ENCODE measurements at places on chromosomes 1 and 21. TPM values are rescaled to one million over a fixed set of nuclear protein-coding genes. Genes with fewer than 3 reads are reported as not detected.

DNA sequence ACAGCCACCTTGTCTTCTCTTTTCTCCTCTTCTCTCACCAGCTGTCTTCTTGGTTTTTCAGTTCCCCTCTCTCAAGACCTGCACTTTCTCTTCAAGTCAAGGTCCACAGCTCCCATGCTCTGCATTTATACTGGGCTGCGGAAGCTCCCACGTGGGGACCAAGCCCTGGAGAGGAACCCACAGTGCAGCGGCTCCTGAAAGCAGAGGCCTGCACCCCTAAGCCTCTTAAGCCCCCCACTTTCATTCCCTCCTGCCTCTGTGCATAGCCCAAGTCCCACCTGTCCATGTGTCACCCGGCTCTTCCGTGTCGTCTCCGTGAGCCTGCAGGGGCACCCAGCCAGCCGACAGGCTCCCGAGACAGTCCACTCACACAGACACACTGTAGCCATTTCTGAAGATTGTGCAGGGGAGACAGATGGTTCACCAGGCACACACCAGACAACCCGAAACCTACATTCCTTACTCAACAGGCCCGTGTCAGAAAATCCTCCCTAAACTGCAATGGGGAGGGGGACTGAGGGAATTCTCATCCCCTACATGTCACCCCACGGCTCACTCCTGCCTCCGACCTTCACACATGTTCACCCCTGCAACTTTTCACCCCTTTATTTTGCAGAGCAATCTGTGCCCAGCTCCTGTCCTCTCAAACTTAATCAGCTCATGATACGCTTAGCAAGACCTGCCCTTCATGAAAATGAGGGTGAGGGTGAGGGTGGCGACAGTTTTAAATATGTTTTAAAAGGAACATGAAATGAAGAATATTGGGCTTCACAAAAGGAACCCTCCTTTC is 6.3 kb downstream of the MX2 start:
- peaks cover 63% of the 10 kb centered on the region for H3K4me1 ChIP-seq
- H3K27me3 ChIP-seq, result no peaks in the 10 kb centered on the region
- peak overlapping the region; percentile 65 for H3K27ac ChIP-seq
- DNase-seq, result no peak

DNA sequence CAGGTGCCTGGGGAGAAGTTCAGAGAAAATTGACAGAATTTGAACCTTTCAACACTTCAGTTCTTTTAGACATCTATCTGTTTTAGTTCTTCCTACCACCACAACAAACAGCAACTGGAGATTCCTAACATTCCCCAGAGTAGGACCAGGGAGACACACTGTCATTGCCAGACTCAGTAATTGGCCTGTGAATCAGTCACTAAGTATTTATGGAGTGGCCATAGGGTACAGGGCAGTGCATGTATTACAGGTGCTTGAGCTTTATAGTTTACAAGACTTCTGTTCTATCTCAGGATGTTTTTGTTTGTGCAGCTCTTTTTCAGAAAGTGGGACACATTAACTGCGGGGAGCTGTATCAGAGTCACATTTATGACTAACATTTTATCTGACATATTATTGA is 1.7 kb downstream of the CDC14A start:
- peak; percentile 82 for DNase-seq
- H3K36me3 ChIP-seq, result no peaks in the 10 kb centered on the region
- H3K4me1 ChIP-seq, result peaks cover 41% of the 10 kb centered on the region

- H3K4me3 ChIP-seq, result no peak overlapping the region
- no peaks in the 10 kb centered on the region for H3K4me1 ChIP-seq
- no peaks in the 10 kb centered on the region for H3K36me3 ChIP-seq
- H3K27me3 ChIP-seq, result no peaks in the 10 kb centered on the region
These were observed 12.2 kb downstream of the SDCCAG8 start for GRCh38 chr1:243267914-243268653.

Gene MYCL
- total RNA-seq, result 0.31 TPM

- no peak overlapping the region for H3K4me3 ChIP-seq
- H3K27me3 ChIP-seq, result no peaks in the 10 kb centered on the region
- H3K27ac ChIP-seq, result peak overlapping the region; percentile 94
- DNase-seq, result no peak
- peaks cover 61% of the 10 kb centered on the region for H3K4me1 ChIP-seq
These were observed 7.6 kb downstream of the NPPA start for GRCh38 chr1:11839727-11840705.

DNA sequence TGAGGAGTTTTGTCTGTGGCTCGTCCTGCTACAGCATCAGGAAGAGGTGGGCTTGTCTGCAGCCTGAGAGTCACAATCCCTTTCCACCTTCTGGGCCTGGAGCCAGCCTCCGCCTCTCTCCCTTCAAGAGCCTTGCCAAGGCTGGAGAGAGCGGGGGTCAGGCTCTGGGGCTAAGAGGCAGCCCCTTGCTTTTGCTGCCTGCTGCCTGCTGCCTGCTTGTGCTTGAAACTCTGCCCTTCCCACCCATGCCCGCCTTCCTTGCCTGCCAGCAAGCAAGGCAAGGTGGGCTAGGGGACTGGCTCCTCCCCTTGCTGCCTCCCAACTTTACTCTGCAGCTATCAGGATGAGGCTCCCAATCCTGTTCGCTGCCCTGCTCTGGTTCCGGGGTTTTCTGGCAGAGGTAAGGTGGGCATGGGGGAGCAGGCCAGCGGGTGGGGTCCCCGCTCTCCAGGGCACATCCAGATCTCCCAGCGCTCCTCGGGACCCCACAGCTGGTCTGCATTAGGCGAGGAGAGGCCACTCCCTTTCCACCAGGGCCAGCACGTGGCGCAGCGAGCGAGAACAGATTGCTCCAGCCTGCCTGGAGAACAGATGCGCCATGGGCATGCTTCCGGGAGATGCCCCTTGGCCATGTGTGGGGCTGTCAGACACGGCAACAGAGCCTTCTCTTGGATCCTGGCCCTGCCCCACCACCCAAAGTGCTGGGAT is 7.5 kb upstream of the PTPN7 start:
- no peak overlapping the region for H3K27ac ChIP-seq
- DNase-seq, result no peak
- peaks cover 42% of the 10 kb centered on the region for H3K27me3 ChIP-seq
- H3K4me1 ChIP-seq, result peaks cover 7% of the 10 kb centered on the region
- H3K4me3 ChIP-seq, result no peak overlapping the region

Gene PLA2G2D
- total RNA-seq, result not detected

DNA sequence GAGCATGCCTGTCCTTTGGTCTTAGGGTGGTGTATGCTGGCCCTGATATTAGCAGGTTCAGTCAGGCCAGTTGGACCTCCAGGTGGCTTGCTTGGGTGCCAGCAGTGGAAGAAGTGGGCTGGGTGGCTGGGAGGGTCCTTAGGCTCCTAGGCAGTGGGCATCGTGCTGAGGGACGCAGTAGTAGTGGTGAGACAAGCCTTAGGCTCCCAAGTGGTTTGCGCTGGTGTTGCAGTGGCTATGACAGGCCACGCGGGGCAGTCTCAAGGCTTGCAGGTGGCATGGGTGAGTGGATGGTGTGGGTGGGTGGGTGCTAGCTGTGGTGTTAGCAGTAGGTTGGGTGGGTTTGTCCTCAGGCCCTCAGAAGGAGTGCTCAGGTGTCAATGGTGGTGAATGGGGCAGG is 162.3 kb downstream of the FMN2 start:
- no peaks in the 10 kb centered on the region for H3K27me3 ChIP-seq
- no peaks in the 10 kb centered on the region for H3K4me1 ChIP-seq
- no peaks in the 10 kb centered on the region for H3K36me3 ChIP-seq
- DNase-seq, result no peak

DNA sequence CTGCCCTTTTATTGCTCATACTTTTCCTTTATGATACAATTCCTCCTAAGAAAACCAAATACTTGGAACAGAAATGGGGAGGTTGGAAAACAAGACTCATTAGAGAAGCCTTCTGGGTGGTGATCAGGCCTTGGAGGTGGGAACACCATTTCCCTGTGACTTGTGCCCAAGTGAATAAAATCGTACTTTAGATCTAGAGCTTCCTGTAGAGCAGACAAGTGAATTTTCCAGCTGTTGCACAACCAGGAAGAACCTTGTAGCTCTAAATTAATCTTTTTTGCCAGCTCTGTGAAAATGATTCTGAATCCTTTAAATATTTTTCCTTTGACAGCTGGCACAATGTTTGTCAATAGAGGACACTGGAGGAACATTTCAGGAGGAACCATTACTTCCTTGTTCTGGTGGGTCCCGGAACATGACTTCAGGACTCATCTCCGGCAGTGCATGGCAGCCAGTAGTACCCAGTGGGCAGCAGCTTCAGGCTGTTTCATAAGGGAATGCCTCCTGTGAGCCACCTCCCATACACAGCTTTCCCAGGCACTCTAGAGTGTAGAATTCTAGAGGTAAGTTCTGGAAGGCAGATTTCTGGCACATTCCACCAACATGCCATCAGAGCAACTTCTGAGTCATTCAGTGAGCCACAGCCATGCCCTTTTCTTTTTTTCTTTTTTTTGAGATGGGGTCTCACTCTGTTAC is 5.5 kb upstream of the SNAPIN start:
- H3K27ac ChIP-seq, result no peak overlapping the region
- no peak overlapping the region for H3K4me3 ChIP-seq
- no peak for DNase-seq
- H3K4me1 ChIP-seq, result peaks cover 32% of the 10 kb centered on the region

Gene RPTN
- total RNA-seq, result not detected

DNA sequence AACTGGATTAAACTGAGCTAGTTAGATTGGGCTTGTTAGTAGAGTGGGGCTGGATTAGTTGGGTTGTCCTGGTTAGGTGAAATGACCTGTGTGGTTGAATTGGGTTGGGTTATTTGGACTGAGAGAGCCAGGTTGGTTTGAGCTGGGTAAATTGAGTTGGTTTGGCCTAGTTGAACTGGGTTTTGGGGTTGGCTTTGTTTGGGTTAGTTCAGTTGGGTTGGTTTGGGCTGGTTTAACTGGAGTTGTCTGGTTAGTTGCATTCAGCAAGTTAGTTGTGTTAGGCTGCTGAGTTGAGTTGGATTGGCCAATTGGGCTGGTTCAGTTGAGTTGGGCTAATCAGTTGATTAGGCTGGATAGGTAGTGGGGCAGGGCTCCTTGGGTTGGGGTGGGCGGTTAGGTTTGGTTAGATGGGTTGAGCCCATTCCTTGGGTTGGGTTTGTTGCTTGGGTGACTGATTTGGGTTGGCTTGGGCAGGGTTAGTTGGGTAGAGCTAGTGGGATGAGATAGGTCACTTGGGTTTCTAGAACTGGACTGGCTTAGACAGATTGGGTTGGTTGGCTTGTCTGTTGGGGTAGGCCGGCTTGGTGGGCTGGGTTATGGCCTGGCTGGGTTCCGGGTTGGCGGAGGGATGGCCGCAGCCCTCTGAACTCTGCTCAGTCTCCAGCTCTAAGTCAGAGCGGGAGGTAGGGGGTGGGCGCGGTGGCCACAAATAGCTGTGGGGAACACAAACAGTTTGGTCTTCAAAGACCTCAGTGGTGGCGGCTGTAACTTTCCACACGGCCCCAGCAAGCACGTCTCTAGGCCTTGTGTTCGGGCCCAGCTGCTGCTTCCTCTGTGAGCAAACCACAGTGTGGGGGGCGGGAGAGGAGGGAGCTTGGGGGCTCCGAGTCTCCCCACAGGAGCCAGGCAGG is 67.2 kb upstream of the RUNX3 start:
- no peaks in the 10 kb centered on the region for H3K36me3 ChIP-seq
- H3K4me1 ChIP-seq, result no peaks in the 10 kb centered on the region
- no peak for DNase-seq
- no peaks in the 10 kb centered on the region for H3K27me3 ChIP-seq
- no peak overlapping the region for H3K27ac ChIP-seq

DNA sequence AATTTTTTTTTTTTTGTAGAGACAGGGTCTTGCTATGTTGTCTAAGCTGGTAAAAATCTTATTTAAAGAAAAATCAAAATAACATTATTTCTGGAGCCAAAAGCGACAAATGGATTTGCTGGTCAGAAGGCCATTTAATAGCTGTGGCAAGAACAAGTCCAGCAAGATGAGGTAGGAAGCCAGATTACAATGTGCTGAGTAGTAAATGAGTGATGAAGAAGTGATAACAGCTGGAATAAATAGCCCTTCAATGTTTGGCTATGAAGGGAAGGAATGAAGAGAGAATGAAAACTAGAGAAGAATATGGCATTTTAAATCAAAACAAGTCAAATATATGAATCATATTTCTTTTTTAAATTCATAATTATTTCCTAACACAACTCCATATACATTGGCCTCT is 34.5 kb downstream of the SYDE2 start:
- DNase-seq, result no peak
- H3K27me3 ChIP-seq, result no peaks in the 10 kb centered on the region
- no peak overlapping the region for H3K27ac ChIP-seq
- H3K36me3 ChIP-seq, result no peaks in the 10 kb centered on the region
- H3K4me3 ChIP-seq, result no peak overlapping the region
- no peaks in the 10 kb centered on the region for H3K4me1 ChIP-seq

- no peak for DNase-seq
- H3K4me1 ChIP-seq, result no peaks in the 10 kb centered on the region
- H3K27ac ChIP-seq, result no peak overlapping the region
- no peak overlapping the region for H3K4me3 ChIP-seq
These were observed 87.7 kb downstream of the MAN1C1 start for GRCh38 chr1:25704267-25704691.

Gene HFM1
- total RNA-seq, result 0.29 TPM

Gene WNT2B
- 0.11 TPM for total RNA-seq

Gene DENND2C
- total RNA-seq, result 0.25 TPM

- no peak overlapping the region for H3K4me3 ChIP-seq
- H3K27ac ChIP-seq, result no peak overlapping the region
- H3K27me3 ChIP-seq, result no peaks in the 10 kb centered on the region
- H3K36me3 ChIP-seq, result no peaks in the 10 kb centered on the region
These were observed 76.0 kb upstream of the CTTNBP2NL start for GRCh38 chr1:112320058-112320457.

DNA sequence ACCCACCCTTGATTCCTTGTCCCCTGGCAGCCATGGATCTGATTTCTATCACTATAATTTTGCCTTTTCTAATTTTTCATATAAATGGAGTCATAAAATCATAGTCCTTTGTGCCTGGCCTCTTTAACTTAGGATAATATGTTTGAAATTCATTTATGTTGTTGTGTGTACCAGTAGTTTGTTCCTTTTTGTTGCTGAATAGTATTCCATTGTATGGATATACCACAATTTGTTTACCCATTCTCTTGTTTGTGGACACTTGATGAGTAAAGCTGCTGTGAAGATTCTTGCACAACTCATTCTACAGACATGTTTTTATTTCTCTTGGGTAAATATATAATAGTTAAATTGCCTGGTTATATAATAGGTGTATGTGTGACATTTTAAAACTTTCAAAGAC is 22.7 kb upstream of the GJA8 start:
- no peaks in the 10 kb centered on the region for H3K4me1 ChIP-seq
- DNase-seq, result no peak
- H3K27me3 ChIP-seq, result no peaks in the 10 kb centered on the region
- no peak overlapping the region for H3K27ac ChIP-seq
- H3K4me3 ChIP-seq, result no peak overlapping the region
- no peaks in the 10 kb centered on the region for H3K36me3 ChIP-seq

Gene CHRM3
- total RNA-seq, result not detected

DNA sequence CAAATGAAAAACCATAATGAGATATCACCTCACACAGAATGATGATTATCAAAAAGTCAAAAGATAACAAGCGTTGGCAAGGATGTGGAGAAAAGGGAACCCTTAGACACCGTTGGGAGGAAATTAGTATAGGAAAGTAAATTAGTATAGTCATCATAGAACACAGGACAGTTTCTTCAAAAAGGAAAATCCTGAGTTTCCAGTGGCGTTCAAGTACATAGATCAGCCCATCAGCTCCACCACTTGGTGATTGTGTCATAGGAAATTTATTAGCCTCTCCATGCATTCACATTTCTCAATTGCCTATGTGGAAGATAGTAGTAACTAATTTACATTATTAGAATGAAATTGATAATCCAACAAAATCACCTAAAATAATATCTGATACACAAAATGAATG is 20.8 kb upstream of the GBP2 start:
- no peak overlapping the region for H3K27ac ChIP-seq
- H3K27me3 ChIP-seq, result no peaks in the 10 kb centered on the region
- no peaks in the 10 kb centered on the region for H3K36me3 ChIP-seq
- no peaks in the 10 kb centered on the region for H3K4me1 ChIP-seq
- H3K4me3 ChIP-seq, result no peak overlapping the region

- no peaks in the 10 kb centered on the region for H3K4me1 ChIP-seq
- H3K27me3 ChIP-seq, result no peaks in the 10 kb centered on the region
- no peak overlapping the region for H3K4me3 ChIP-seq
These were observed 37.1 kb downstream of the TMED5 start for GRCh38 chr1:93143136-93143535.

Data from HepG2 (cell line).